ENCODE measurements at places on chromosomes 2 and 18.

DNA sequence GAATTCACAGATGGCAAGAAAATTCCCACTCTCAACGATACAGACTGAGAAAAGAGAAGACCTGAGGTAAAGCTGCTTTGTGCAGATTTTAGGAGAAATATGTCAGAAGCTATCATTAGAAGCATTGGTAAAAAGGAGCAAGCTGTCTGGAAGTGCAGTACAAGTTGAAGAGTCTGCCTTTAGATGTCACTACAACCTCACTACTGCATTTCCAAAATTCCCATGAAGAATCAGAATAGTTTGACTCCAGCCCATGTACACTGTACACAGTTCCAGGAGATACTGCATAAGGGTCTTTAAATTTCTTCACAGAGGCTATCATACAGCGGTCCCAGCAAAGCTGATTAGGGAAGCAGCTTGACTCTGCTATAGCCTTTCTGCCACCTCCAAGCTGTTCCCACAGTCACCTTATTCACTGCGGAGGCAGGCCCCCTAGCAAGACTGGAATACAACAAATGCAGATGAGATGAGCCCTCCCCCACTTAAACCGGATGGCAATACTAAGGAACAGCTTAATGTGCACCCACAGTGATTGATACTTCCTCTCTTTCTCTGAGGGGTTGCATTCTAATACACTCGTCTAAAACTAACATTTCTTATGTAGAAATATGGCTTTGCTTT lies 527.4 kb downstream of the TMEM182 start:
- no peak for DNase-seq

DNA sequence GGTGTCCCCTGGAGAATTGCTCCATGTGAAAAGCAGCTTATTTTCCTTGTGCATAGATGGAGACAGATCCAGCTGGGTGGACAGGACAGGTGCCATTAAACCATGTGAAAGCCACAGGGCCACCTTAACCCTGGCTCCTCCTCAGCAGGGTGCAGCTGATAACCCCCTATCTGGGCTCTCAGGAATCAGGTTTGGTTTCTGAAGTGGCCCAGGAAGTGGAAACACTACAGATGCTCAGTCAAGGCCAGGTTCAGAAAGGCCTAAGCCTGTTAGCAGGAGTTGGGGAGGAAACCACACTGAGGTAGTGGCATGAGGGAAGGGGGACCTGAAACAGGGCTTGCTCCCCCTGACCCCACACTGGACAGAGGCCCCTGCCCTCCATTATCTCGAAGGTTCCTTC lies 217.0 kb downstream of the SPP2 start:
- no peak for DNase-seq

DNA sequence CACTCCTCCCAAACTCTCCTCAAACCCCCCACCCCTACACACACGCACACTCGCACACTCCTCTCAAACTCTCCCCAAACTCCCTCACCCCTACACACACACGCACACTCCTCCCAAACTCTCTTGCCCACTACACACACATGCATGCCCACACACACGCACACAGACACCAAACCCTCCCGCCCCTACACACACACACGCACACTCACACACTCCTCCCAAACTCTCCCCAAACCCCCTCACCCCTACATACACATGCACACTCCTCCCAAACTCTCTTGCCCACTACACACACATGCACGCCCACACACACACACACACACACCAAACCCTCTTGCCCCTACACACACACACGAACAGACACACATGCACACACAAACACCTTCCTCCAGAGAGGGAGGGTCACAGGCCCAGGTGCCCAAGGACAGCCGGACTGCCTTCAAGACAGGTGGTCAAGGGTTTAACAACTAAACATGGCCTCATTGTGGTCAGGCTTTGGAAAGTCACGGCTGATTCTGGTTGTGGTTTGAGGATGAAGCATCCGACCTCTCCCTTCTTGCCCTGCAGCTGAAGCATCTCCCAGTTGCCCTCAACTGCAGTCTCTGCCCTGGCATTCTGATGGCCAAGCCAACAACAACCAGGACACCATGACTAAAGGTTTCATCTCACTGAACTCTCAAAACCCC lies 72.3 kb upstream of the SNTG2 start:
- DNase-seq = no peak

- no peak for DNase-seq
Observed at GRCh38 chr18:55268151-55268601, 308.9 kb upstream of the CCDC68 start.

DNA sequence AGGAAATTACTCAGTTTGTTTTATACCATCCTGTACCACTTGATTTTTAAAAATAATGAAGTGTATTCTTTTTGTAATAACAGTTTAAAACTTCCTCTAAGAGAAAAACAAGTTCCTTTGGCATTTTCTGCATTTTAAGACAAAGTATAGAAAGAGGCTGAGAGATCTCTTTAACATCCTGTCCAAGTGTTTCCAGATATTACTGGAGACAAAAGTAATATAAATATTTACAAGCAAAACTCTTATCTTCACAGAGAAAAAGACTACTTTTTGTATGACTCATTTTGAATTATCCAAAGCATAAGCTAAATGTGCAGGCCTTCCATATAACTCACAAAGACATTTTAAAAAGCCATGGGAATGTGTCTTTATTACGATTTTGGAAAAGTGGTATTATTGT lies 221.1 kb downstream of the RDH14 start:
- DNase-seq = no peak

DNA sequence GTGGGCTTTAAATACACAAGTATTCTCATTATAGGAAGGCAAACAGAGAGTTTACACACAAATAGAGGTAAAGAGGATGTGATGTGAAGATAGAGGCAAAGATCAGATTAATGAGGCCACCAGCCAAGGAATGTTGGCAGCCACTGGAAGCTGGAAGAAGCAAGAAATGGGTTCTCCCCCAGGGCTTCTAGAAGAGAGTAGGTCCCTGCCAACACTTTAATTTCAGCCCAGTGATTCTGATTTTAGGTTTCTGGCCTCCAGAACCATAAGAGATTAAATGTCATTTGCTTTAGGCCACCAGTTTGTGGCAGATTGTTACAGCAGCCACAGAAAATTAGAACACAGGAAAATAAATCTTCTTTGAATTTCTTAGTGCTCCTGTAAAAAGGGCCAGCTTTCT lies 916.7 kb downstream of the CPS1 start:
- DNase-seq = no peak

GRCh38 chr2:120383631-120384340 lies 37.9 kb downstream of the INHBB start:
- no peak for DNase-seq

DNA sequence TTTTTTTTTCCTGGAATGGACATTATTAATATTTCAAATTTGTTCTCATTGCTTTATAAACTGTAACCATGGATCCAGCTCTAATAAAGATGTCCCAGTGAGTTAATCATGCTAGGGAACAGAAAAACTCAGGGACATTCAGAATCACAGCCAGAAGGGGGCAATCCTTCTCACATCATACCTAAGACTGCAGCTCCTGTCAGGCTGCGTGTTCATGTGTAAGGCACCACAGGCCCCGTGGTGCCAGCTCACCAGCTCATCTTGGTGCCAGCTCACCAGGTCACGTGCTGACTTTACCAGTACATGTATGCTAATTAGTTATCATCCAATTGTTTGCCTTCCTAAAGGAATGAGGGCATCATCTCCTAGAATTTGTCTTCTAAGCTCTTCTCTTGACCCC lies 84.7 kb upstream of the NEDD4L start:
- DNase-seq = peak; percentile 80

GRCh38 chr2:208570066-208570465 lies 163.5 kb downstream of the PTH2R start:
- DNase-seq = no peak

DNA sequence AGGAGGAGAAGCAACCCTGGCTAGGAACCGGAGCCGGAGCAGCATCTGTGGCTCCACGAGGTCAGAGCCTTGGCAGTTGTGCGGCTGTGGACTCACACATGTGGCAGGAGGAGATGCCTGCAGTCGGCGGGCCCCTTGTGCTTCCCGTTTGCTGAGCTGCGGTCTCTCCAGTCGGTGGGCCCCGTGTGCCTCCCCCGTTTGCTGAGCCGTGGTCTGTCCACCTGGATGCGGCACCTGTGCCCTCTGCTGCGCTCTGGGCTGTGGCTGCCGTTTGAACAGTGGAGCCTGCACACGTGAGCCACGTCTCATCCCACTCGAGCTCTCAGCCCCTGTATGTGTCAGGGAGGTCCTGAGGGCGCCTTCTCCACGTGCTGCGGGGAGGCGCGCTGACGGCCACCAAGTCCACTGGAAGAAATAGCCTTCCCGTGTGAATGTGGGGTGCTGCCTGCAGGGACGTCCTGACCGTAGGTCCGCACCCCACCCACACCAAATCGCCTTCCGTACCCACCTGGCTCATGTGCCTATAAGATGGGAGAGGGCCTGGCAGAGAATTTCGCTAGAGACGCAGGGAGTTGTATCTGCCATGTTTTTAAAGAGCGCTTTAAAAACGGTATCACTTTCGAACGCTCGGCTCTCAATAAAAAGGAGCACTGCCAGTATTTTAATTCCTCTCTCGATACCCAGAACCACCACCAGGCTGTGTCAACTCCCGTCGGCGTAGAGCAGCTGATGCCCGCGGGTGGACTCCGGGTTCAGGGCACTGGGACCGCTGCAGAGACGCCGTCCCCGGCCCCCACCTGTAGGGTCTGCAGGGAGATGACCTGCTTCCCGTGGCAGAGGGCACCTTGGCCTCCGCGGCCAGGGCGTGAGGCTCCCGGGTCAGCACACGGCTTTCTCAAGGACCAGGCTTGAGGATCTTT lies 117.0 kb downstream of the NFATC1 start:
- DNase-seq = no peak

All from hematopoietic multipotent progenitor cell treated with erythropoietin and hydrocortisone succinate and interleukin-3 and kit ligand, for 6 days (in vitro differentiated cells).